ENCODE measurements at places on chromosomes 6 and 20.

DNA sequence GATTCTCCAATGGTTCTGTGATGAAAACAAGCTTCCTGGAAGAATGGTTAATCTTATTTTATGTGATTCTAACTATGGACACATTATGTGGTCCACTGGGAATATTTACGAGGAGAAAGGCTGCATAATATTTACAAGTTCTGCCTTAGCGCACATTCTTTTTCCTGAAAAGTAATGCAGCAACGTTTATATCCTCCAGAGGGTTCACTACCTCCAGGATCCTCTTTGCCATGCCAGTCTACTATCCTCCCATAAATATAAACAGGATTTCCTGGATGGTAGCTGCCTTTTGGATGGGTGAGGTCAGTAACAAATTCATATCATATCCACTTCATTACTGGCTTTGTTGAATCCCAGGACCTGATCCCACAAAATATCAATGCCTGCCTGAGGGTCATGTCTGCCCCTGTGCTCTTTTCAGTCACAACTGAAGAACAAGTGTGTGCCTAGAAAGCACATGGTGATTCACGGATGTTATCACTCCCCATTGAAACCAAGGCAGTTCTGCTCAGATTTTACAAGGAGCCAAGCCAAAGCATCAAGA is 30.4 kb downstream of the ADGRF5 start:
- no peak for DNase-seq

- DNase-seq: no peak
Observed at GRCh38 chr6:13633343-13633742, 18.2 kb downstream of the NOL7 start.

DNA sequence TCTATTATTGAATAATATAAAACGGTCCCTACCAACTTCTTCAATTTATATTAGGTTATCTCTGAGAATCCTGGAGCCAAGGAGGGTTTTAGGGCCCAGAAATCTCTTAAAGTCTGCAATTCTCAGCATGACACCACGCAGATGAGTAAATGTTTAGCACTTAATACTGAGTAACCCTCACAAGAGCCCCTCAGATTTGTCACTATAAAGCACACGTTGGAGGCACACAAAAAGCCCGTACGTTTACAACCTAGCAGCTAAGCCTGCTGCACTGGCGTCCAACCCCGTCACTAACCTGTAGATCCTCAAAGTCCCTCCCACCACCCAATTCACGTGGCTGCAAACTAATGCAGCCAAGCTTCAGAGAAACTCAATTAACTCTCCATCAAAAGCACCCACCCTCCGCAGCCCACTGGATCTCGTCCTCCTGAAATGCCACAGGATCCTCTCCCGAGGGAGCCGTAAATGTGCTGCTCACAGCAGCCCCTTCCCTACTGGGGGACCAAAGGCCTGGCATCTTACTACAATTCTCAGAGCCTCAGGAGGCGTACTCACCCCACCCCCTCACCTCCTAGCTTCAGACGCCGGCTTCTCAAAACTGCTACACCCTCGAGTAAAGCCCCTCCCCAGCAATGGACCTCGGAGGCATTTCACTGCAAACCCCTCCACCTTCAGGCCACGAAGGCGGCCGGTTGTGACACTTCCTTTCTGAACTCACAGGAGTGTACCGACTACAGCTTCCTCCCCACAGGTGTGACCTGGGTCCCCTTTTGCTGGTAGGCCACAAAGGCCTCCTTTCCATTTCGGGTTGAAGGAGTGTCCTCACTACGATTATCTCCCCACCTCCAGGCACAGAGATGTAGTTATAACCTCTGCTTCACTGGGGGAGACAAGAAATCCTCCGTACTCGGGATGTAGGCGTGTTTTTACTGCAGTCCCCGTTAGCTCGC is 909 bp downstream of the CPNE1 start:
- peak; percentile 41 for DNase-seq

GRCh38 chr6:22664968-22665367 is 95.6 kb downstream of the HDGFL1 start:
- DNase-seq: no peak

- no peak for DNase-seq
Observed at GRCh38 chr6:137877606-137878005, 10.5 kb downstream of the TNFAIP3 start.

GRCh38 chr20:33561692-33562601 is 72.1 kb downstream of the CBFA2T2 start:
- DNase-seq: no peak

- no peak for DNase-seq
Observed at GRCh38 chr20:49045440-49046086, 549 bp upstream of the CSE1L start.

All from activated T-helper 9 cell treated with anti-CD3 and anti-CD28 coated beads, Interleukin-2, amount 50 U/mL, for 16 hours (primary cell).